NCI-H187 (cell line): ENCODE measurements at places on chromosomes 13 and 19.

GRCh38 chr13:50389726-50390125, 374.5 kb downstream of the KCNRG start:
- DNase-seq, result no peak

DNA sequence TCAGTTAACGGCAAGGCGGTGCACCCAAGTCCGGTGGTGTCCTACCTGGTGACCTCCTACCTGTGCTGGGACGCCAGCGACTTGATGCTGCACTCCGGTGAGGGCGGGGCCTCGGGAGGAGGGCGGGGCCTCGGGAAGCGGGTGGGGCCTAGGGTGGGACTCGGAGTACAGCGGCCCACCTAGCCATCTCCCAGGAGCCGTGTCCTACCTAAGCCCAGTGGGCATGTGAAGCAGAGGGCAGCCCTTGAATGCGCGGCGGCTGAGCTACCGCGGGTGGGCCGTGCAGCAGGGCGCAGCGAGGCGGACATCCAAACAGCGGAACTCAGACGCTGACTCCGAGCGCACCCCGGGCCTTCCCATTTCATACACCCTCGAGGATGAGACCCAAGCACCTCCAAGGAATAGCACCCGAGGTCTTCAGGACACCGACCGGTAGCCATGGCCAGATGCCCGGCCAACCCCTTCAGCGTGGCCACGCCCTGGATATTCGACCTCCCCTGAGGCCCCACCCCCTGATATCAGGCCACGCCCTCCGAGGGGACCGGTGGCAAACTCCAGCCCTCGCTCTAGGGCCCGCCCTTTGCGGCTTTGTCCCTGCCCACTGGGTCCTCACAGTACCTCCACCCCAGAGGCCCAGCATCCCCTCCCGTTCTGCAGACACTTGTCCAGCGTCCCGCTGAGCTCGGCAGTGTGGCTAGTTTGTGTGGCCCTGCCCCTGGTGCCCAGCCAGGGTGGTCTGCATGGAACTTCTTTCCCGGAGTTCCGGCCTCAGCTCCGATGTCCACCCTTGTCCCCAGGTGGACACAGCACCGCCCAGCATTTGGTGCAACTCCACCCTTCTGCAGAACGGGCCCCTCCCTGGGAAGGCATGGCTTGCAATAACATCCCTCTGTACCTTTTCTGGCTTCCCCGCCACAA, 5.4 kb downstream of the KLK1 start:
- DNase-seq, result peak; percentile 52

DNA sequence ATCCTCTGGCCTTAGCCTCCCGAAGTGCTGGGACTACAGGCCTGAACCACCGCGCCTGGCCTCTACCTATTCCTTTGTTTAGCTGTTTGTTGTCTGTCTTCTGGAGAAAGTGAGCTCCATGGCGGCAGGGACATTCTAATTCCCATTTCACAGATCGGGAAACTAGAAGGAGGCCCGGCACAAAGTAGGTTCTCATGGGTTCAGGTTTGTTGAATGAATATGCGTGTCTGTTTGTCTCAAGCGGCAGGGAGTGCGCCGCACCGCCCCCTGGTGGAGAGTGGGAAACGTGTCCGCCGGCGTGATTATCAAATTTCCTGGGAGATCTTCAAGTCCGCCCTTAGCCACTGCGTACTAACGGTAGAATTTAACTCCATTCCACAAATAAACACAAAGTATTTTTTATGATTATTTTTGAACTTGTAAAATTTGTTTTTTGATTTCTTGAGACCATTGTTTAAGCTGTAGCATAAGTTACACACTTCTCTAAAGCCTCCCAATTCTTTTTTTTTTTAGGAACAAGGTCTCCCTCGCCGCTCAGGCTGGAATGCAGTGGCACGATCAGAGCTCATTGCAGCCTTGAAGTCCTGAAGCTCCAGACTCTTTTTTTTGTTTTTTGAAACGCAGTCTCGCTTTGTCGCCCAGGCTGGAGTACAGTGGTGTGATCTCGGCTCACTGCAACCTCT, 8.9 kb upstream of the CCDC9 start:
- no peak for DNase-seq

DNA sequence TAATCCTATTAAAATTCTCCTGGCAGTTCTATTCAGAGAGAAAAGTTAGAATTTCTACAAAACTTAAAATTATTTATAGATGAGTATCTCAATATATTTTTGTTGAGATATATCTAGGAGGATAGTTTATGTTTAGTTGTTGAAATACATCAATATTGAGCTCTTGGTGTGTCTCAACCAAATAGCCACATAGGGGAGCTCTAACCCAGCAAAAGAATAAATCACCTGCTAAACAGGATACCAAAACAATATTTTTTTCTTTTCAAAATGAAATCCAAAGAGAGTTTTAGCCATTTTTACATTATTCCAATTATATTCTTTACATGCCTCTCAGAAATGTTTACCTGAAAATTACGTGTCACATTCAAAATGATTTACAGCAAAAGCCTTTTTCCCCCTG, 954.7 kb downstream of the SLITRK6 start:
- DNase-seq, result no peak

DNA sequence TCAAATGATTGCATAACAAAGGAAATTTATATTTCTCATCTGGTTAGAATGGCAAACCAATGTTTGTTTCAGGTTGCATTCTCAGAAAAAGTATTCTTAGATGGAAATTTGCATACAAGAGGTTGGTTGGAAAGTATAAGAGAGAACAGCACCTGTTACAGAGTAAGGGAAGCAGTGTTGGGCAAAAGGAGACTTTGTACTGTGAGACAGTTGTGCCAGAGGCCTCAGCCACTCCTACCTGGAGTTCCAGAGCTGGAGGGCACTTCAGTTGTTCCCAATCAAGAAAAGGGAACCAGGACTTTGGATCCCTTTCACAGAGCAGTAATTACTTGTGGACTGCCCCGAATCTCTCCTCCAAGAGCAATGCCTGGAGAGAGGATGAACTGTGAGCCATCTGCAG, 81.8 kb downstream of the SPRY2 start:
- DNase-seq, result no peak

DNA sequence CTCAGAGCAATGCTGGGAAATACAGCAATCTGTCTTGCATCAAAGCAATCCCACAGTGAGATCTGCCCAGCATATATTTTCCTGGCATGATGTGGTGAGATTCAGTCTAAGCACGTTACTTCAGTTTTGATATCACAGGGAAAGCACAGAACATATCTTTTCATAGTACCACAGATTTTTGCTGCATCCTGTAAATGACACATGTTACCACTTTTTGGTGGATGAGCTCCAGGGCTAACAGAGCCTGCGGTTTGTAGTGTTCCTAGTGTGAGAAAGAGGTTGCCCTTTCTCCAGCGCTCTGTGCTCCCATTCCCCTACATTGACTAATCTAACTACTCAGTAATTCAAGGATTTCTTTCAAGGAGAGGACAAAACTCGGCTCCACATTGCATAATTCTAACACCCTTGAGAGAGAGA, 409.0 kb downstream of the GPC6 start:
- DNase-seq, result no peak

DNA sequence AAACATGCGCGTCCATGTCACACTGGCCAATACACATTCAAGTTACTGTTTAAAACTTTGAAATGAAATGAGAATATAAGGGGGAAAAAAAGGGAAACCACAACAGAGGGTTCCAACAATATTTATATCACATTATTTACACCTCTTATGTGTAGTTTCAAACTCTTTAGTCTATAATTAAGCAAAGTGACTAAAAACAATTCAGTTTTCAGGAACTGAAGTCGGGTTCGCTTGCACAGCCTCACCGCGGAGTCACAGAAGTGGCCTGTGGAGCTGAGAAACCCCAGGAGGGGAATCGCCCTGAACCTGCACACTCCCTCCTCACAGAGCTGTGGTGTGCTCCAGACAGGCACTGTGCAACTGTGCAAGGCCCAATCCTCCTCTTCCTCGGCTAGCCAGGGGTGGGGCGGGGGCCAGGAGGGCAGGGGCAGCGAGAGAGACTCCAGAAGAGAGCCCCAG, 75.9 kb downstream of the STK24 start:
- DNase-seq, result no peak

DNA sequence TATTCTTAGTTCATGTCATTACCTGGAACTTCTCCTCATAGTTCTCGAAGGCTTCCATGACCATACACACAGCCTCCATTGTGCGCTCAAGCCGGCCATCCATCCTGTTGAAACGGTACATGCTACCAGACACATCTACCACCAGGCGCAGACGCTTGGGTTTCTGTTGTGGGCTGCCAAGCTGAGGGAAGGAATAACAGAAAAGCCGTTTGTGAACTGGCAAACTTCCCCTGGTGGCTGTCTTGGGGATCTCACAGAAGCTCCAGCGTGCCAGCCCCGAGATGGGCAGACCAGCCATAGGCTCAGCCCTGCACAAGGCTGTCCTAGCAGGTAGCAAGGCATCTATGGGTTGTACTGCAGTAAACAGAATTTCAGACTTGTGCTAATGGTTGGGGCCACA, 130.1 kb downstream of the RGCC start:
- DNase-seq, result no peak

- no peak for DNase-seq
These were observed 939.0 kb upstream of the SLITRK1 start for GRCh38 chr13:84821261-84821660.

- DNase-seq, result no peak
These were observed 34.2 kb downstream of the RXFP2 start for GRCh38 chr13:31773538-31773937.

DNA sequence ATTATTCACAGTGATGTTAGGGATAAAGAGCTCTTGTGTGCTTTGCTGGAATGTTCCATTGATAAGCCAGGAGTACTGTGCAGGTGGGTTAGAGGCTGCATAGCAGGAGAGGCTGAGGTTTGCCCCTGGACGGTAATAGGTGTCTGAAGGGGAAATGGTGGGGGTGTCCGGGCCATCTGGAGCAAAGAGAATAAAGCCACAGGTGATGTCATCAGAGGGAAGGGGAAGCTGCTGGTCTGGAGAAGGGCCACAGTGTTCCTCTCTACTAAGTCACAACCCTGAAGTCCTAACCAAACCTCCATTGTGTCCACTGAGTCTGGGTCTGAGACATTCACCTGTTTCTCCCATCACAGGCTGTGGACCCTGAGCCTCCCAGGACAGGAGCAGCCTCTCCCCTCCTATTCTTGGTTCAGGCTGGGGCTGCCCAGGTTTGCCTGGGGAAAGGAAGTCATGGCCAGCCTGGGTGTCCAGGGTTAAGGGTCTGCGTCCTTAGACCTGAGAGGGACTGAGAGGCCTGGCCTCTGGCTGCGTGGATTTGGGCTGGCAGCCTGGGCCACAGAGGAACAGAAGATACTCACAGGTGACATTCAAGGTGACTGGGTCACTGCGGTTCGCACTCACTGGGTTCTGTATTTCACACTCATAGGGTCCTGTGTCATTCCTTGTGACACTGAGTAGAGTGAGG, 6.8 kb downstream of the CEACAM1 start:
- DNase-seq, result no peak

- no peak for DNase-seq
These were observed at the start of gene TMEM221 for GRCh38 chr19:17448131-17448967. Gene TMEM221, minus strand, starts transcription at chr19:17448668. Its CDS starts 206 bp downstream, at chr19:17448462.

DNA sequence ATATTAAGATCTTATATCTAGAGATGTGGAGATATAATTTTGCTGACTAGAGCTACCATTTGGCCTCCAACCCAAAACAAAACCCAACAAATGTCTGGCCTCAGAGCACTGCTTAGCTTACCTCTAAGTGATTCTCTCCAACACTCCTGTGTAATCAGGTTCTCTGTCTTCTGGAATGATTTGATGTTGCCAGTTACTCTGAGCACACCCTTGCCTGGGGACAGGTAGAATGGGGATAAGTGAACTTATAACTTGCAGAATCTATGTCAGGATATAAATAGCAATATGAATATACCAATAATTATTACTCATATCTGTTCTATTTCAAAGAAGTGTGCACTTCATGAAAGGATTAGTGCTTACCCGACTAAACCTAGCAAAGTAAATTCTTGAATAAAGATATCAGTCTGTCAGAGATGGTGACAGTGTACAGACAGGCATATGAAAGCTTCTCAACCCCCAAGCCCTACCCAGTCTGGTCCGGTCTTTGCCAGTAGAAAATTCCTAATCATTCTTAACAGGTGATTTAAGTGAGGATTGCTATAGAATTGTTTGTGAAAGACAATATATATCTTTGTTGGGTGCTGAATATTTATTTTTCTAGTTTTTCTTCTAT, 33.0 kb downstream of the ZAR1L start:
- no peak for DNase-seq
